ENCODE measurements at places on chromosomes 11 and 22. TPM values are rescaled to one million over a fixed set of nuclear protein-coding genes. Genes with fewer than 3 reads are reported as not detected.

C11orf21 gene
- polyA plus RNA-seq, result not detected

TM7SF2 gene
- polyA plus RNA-seq, result 43.2 TPM

DNA sequence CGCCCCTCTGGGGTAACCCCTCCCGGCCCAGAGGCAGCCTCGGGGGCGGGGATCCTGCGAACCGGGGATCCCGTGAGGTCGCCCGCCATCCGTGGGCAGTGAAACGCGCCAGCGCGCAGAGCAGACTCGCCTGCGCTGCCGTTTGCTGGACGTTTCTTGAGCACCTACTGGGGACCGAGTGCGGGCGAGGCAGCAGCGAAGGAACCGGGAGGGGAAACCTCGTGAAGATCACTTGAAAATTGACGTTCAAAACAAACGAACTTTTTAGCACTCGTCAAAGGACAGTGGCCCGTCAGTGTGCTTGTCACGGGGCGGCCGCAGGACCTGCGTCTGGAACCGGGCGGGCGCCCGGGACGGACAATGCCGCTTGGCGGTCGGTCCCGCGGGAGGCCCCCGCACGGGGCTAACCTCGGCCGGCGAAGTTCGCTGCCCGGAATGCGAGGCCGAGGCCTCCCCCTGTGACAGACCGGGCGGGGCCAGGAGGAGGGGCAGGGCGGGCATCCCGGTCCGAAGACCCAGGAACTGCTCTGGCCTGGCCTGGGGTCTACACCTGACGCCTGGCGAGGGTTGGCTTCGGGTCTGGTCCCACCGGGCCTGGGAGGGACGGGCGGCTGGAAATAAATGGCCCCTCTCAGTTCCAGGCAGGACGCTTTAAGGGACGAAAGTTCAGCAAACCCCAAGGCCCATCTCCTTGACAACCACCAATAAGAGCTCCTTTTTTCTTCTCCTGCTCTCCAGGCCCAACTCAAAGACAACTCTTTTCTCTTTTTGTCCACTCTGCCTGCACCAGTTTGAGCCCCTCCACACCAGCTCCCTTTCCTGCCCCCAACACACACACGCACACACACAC lies 723 bp upstream of the SCUBE1 start:
- H3K4me1 ChIP-seq, result no peaks in the 10 kb centered on the region
- no peak for DNase-seq
- no peak overlapping the region for H3K27ac ChIP-seq
- no peak overlapping the region for H3K4me3 ChIP-seq
- no peaks in the 10 kb centered on the region for H3K36me3 ChIP-seq
- peaks cover 84% of the 10 kb centered on the region for H3K27me3 ChIP-seq

DNA sequence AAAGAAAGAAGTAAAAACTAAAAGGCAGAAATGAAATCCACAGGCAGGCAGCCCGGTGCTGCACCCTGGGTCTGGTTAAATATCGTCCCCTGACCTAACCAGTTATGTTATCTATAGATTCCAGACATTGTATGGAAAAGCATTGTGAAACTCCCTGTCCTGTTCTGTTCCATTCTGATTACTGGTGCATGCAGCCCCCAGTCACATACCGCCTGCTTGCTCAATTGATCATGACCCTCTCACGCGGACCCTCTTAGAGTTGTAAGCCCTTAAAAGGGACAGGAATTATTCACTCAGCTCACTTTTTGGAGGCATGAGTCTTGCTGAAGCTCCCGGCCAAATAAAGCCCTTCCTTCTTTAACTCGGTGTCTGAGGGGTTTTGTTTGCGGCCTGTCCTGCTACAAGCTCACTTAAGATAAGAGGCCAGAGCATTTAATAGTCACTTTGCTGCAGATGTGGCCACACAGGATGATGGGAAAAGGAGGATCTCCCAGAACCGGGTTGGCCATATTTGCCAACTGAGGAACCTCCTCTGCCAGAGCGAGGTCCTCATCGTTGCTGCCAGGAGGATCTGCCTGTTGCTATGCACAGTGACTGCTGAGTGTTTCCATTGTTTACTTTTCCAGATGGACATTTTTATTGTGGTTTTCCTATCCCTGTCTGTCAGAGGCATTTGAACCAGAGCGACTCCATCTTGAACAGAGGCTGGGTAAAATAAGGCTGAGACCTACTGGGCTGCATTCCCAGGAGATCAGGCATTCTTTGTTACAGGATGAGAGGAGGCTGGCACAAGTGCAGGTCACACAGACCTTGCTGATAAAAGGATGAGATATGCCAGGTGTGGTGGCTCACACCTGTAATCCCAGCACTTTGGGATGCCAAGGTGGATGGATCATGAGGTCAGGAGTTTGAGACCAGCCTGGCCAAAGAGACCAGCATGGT lies 10.2 kb downstream of the C11orf96 start:
- H3K27me3 ChIP-seq, result no peaks in the 10 kb centered on the region
- H3K36me3 ChIP-seq, result no peaks in the 10 kb centered on the region
- no peak overlapping the region for H3K4me3 ChIP-seq
- DNase-seq, result no peak
- H3K4me1 ChIP-seq, result no peaks in the 10 kb centered on the region

DNA sequence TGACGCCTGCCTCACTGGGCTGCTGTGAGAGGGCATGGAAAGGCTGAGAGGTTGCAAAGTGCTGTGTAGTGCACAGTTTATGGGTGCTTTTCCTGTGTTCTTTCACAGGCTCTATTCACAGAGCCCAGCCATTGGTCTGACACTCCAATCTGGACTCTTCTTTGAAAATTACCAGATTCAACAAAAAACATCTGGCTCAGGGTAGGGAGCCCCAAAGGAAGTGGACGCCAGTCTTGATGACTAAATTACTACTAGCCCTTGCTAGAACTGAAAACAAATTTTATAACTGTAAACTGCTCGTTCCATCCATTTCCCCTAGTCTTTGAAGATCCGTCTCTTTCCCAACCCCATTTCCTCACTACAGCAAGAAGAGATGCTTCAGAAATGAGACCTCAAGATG lies 178.6 kb downstream of the TENM4 start:
- H3K27me3 ChIP-seq, result no peaks in the 10 kb centered on the region
- no peaks in the 10 kb centered on the region for H3K4me1 ChIP-seq
- H3K4me3 ChIP-seq, result no peak overlapping the region
- DNase-seq, result no peak

GRCh38 chr11:71242391-71242790 lies 10.0 kb downstream of the SHANK2 start:
- peaks cover 32% of the 10 kb centered on the region for H3K27me3 ChIP-seq
- no peaks in the 10 kb centered on the region for H3K4me1 ChIP-seq
- peak; percentile 6 for DNase-seq
- no peak overlapping the region for H3K27ac ChIP-seq

GRCh38 chr11:67356387-67356863 lies 3.1 kb upstream of the POLD4 start:
- H3K4me3 ChIP-seq, result no peak overlapping the region
- DNase-seq, result no peak
- H3K36me3 ChIP-seq, result no peaks in the 10 kb centered on the region
- H3K27me3 ChIP-seq, result no peaks in the 10 kb centered on the region

DNA sequence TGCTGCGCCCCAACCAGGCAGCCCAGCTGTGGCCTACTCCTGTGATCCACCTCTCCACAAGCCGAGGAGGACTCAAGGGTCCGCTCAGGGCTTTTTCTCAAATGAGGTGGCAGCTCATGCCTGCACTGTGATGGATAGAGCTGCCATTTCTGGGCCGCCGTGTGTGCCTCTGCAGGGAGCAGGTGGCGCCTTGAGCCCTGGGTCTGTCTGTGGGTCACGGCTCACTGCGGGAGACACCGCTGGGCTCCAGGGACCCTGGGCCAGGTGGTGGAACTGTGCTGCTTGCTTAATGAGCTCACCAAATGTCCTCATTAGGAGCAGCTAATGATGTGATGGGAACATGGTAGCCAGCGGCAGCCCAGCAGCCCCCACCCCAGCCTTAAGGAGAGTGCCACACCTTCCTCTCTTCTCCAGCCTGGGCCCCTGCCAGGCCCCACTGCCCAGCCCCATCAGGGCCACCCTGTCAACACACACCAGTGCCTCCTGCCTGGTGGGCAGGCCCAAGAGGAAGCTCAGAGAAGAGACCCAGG lies 50.8 kb downstream of the DHCR7 start:
- no peak overlapping the region for H3K4me3 ChIP-seq
- H3K36me3 ChIP-seq, result no peaks in the 10 kb centered on the region
- no peak for DNase-seq
- H3K4me1 ChIP-seq, result no peaks in the 10 kb centered on the region
- peaks cover 7% of the 10 kb centered on the region for H3K27me3 ChIP-seq

GRCh38 chr11:11909727-11910126 lies 68.0 kb downstream of the USP47 start:
- peak overlapping the region; percentile 71 for H3K27ac ChIP-seq
- no peak for DNase-seq
- H3K4me3 ChIP-seq, result no peak overlapping the region
- no peaks in the 10 kb centered on the region for H3K27me3 ChIP-seq
- H3K36me3 ChIP-seq, result no peaks in the 10 kb centered on the region

DNA sequence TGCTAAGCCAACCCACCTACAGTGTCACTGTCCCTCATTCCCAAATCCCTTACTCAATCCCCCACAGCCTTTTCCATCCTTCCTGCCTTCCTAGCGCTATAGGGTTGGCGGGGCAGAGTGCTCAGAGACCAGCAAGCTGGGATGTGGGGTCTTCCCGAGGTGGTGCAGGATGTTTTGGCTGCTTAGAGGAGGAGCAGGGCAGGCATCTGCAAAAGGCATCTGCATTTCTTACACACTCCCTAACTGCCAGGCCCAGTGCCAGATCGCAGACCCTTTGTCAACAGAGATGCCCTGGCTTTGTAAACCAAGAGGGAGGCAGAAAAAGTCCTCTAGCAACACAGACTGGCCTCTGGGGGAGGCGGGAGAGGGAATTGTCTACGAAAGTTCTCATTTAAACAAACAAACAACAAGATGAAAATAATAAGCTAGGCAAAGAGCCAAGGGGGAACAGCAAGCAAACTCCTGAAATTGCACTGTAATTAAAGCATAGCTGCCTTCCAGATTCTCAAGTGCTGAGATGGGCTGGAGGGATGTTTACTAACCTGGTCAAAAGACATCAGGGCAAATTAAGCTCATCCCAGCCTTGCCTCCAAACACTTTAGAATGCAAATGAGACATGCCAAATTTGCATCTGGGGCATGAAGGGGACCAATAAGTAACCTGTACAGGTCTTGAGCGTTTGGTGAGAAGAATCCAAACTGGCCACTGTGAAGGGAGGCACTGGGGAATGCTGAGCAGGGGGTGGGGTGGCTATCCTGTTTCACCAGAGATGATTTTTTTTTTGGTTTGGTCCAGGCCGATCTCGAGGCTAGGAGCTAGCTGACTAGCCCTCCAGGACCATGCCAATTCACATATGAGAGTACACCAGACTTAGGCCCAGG lies 38.1 kb upstream of the ADA2 start:
- H3K36me3 ChIP-seq, result no peaks in the 10 kb centered on the region
- no peak overlapping the region for H3K4me3 ChIP-seq
- H3K4me1 ChIP-seq, result no peaks in the 10 kb centered on the region
- H3K27ac ChIP-seq, result no peak overlapping the region
- DNase-seq, result no peak

GRCh38 chr22:19840955-19841640 lies 13.6 kb downstream of the GNB1L start:
- no peak for DNase-seq
- no peaks in the 10 kb centered on the region for H3K36me3 ChIP-seq
- no peak overlapping the region for H3K27ac ChIP-seq
- peaks cover 10% of the 10 kb centered on the region for H3K4me1 ChIP-seq

Data from sigmoid colon (tissue), 7 donors.